Transverse colon (tissue), 4 donors: ENCODE measurements at places on chromosomes 5 and 9. TPM values are rescaled to one million over a fixed set of nuclear protein-coding genes. Genes with fewer than 3 reads are reported as not detected.

PCDHB15 gene
- 5.6 TPM for total RNA-seq

- DNase-seq = no peak
Observed at GRCh38 chr5:20469792-20470191, 481.8 kb upstream of the CDH18 start.

MEIKIN gene
- total RNA-seq = not detected

CAPSL gene
- total RNA-seq = not detected

TIMD4 gene
- 3.0 TPM for total RNA-seq

DNA sequence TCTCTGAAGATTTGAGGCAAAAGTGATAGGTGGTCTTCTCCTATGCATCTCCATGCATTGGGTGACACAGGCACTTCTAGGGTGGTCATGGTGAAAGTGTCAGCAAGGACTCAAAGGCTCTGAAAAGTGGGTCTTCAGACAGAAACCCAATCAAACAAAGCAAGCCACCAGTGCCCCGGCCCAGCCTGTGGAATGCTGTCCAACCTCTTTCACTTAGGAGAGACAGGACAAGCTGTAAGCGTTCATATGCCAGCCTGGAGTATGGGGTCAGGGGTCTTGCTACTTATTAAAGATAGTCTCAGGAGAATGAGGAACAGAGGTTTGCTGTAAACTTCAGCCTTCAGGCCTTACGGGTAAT, 324.5 kb downstream of the GADD45G start:
- no peak for DNase-seq

CARD9 gene
- total RNA-seq = 5.6 TPM

ADAMTS6 gene
- 1.1 TPM for total RNA-seq

DNA sequence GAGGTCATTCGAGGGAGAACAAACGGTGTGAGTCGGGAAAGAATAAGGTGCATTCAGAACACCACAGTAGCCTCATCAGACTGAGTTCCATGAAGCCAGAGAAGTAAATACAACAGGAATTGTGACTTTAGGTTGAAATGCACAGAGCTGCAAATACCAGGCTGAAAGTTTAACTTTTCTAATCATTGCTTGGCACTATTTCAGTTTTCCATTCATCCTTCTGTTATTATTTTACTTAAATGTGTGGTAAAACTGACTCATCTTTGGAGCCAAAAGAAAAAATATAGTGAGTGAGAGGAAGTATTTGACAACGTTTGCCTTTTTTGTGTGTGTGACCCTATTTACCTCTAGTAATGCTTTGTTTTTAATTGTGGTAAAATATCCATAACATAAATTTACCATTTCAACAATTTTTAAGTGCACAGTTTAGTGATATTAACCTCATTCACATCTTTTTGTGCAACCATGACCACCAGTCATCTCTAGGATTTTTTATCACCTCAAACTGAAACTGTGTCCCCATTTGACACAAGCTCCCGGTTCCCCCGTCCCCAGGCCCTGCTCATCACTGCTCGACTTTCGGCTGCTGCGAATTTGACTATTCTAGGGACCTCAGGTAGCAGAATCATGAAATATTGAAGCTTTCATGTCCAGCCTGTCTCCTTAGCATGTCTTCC, 166.8 kb downstream of the HSD17B3 start:
- no peak for DNase-seq

- no peak for DNase-seq
Observed at GRCh38 chr5:15585841-15586591, 86.0 kb downstream of the FBXL7 start.

DNA sequence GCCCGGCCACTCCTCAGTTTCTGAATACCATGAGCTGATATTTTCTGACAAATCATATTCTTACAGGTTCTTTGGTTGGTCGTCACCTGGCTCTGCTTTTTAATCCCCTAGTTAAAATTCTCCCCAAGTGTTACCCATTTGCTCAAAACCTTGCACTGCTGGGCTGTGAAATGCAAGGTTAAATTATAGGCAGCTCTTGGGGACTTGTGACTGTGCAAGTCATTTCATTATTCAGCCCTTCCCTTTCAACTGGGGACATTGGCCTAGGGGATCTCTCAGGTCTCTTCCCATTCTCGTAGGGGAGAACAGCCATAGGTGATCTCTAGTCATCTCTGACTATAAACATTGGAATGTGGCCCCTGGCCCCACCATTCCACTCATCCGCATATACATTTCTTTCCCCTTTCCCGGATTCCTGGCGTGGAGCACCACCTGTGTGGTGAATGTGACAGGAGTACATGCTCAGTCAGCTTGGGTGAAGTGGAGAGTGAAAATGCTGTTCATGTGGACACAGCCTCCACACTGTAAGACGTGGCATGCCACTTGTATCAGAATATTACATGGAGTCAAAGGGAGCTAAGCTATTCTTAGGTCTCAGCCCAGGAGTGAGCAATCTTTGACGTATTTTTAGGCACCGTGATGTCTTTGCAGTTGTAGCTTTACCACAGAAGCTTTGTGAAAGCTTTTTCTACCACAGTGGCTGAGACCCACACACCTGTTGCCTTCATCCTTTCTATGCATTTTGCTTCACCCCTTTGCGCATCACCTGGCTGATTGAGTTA, 386.7 kb downstream of the KDM4C start:
- DNase-seq = no peak
